SHP77 (cell line): ENCODE measurements at places on chromosomes 16 and 17.

GRCh38 chr17:70859829-70860228 is 690.5 kb downstream of the KCNJ2 start:
- no peak for DNase-seq

DNA sequence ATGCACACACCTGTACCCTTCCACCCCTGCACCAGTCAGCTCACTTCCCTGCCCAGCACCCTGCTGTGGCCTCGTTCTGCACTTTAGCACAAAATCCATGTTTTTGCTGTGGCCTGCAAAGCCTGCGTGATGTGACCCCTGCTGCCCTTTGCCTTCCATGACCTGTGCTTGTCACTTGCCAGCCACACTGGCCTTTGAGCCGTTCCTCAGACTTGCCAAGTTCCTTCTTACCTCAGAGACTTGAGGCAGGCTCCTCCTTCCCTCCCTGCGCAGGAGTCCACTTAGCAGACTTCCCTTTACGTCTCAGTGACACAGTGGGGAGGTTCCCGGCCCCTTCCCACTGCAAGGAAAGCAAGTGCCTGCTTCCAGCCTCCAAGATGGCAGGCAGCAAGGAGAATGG is 134.7 kb downstream of the SNX29 start:
- no peak for DNase-seq

- no peak for DNase-seq
Observed at GRCh38 chr17:52537421-52537820, 378.9 kb upstream of the CA10 start.

DNA sequence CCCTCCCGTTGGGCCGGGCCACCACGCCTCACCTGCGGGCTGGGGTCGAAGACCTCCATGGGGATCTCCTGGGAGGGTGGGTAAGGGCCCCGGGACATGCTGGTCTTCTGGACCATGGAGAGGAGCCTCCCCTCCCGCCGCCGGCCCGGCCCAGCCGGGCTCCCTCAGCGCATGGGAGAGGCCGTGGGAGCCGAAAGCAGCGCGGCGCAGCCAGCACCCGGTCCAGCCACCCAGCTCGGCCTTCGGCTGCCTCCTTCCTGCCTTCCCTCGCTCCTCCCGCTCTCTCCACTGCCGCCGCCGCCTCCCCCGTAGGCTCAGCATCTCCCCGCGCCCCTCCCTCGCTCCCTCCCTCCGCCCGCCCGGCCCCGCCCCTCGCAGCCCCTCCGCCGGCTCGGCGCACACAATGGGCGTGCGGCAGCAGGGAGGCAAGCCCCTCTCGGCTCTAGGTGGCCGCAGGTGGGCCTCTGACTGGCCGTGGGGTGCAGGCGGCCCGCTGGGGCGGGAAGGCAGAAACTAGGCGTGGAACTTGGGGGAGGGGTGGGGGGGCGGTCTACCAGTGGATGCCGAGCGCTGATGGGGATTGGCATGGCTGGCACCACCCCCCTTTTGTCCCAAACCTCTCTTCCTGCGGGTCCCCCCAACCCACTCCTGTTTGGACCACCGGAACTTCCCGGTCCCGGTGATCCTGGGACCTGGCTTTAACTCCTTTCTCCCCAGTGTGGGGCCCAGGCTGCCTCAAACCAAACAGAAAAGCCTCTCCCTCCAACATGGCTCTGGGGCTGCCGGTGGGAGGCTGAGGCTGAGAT is at the start of gene CACNB1:
Gene CACNB1, minus strand, starts transcription at position 290 of the 806 bp plus-strand sequence. Its CDS starts 174 bp downstream, at position 116.
- DNase-seq, result peak; percentile 68

- DNase-seq, result peak; percentile 72
Observed at GRCh38 chr16:85347213-85347591, 234.9 kb upstream of the CIBAR2 start.

- DNase-seq, result no peak
Observed at GRCh38 chr17:11324846-11325420, 83.9 kb downstream of the SHISA6 start.

GRCh38 chr17:1374431-1375177 is 25.4 kb downstream of the YWHAE start:
- DNase-seq, result no peak

DNA sequence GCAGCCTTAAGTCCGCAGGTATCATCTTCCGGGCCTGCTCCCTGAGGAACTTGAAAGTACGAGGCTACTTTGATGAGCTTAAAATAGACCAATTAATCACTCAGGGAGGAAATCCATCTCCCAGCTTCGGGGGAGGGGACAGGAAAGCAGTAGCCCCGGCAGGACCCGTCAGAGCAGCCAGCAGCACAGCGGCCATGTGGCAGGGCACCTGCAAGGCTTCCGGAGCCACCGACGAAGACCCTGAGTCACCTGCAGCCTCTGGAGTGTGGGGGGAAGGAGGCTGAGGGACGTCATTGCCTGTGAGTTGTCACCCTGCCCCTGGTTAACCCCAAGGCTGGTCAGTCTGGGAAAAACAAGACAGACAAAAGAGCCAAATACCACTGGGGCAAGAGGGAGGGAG is 4.4 kb upstream of the CYB561 start:
- no peak for DNase-seq
